SK-N-DZ (cell line): ENCODE measurements at places on chromosomes 7 and 10.
A peak's percentile ranks its signal among the peaks of the same experiment; 100 is the strongest.

GRCh38 chr7:49643321-49643720, 130.1 kb upstream of the VWC2 start:
- DNase-seq = no peak

DNA sequence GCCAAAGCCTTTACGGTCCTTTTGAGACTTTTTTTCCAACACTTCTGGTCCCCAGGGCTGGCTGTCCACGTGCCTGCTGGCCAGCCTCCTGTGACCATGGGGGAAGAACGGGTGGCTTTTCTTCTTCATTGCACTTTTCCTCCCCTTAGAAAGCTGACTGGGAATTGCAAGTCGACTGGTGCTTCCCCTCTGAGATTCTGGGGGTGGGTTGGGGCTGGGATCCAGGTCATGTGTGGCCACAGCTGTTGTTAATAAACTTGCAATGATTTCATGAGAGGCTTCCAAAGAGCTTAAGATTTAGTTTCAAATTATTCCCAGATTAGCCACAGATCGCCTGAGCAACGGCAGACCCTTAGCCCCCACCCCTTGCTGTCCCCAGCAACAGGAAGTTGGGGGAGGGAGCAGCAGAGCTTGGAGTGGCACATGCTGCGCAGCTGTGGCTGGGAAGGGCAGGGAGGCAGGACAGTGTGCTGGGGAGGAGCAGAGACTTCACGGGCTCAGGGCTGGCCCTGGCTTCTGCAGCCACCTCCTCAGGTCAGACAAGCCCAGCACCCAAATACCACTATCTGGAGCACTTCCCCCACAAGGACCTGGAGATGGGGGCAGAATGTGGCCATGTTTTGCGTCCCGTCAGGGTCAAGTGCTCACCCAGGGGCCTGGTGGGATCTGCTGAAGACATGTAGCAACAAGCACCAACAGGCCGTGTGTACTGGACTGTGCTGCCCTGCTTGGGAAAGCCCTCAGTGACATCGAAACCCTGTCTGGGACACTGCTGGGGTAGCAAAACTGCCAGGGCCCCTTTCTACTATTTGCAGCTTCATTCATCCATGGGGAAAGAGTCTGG, 147.1 kb downstream of the RNF216 start:
- peak; percentile 89 for DNase-seq

- DNase-seq = no peak
These were observed 45.7 kb upstream of the NXPH1 start for GRCh38 chr7:8387551-8388256.

GRCh38 chr7:35816514-35816913, 15.7 kb downstream of the SEPTIN7 start:
- DNase-seq = no peak

DNA sequence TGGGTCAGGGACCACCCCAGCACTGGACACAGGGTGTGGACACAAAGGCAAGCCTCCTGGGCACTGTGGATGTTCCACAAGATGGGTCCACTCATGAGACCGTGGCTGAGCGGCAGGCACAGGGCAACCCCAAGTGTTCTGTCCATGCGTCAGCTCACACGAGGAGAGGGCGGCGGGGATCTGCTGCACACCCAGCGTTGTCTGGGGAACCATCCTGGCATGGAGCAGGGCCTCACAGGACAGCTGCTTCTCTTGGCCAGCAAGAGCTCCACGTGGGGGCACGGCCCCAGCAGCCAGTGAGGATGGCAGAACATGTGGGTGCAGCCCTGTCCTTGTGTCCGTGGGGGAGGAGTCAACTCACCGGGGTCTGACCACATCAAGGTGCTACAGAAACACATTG, 195.4 kb downstream of the PTPRN2 start:
- DNase-seq = no peak

DNA sequence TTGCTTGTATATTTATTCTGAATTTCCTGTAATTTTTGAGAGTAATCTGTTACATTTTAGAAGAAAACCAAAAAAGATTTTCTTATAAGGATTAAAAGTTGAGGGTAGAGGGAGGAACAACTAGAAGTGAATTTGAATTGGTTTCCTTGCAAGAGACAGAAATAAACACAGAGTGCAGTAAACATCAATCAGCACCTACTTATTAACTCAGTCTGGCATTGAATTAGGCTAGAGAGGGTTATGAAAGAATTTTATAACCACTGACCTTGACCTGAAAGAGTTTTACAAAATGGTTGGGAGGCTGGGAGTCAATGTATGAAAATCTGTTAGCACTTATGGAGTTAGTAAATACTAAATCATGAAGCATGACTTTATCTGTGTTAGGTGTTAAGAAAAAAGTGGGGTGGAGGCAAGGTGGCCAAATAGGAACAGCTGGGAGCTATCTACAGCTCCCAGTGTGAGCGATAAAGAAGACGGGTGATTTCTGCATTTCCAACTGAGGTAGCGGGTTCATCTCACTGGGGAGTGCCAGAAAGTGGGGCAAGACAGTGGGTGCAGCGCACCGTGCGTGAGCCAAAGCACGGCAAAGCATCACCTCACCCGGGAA, 106.5 kb downstream of the PDE1C start:
- DNase-seq = no peak

DNA sequence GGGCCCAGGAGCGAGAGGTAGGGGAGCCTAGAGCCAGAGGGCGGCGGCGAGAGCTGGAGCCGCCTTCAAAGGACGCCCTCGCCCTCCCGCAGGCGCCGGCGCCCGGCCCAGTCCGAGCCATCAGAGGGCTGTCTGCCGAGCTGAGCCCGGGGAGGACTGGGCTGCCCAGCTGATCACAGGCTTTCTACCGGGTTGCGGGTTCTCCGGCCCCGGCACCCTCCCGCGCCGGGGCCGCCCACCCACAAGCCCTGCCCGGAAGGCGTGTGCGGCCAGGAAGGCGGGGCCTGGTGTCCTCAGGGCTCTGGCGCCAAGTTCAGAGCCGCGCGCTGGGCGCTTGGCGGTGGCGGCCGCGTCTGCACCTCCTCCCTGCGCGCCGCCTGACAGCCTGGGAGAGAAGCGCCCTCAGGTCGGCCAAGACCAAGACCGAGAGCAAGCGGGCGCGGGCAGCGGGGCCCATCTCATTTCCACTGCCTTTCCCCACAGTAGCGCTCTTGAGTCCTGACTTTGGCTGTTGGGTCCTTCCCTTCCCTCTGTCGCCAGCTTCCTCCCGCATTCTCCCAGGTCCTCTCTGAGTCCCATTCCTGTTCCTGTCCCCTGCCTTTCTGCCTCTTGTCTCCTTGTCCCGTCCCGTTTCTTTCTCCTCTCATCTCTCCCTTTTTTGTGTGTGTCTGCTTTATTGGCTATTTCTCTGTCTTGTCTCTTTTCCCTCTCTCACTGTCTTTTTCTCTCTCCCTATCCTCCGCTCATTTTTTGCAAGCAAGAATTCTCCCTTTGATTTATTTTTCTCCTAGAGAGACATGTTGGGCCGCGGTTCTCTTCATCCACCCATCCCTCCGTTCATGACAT, 60.6 kb upstream of the MSMB start:
- peak; percentile 60 for DNase-seq

DNA sequence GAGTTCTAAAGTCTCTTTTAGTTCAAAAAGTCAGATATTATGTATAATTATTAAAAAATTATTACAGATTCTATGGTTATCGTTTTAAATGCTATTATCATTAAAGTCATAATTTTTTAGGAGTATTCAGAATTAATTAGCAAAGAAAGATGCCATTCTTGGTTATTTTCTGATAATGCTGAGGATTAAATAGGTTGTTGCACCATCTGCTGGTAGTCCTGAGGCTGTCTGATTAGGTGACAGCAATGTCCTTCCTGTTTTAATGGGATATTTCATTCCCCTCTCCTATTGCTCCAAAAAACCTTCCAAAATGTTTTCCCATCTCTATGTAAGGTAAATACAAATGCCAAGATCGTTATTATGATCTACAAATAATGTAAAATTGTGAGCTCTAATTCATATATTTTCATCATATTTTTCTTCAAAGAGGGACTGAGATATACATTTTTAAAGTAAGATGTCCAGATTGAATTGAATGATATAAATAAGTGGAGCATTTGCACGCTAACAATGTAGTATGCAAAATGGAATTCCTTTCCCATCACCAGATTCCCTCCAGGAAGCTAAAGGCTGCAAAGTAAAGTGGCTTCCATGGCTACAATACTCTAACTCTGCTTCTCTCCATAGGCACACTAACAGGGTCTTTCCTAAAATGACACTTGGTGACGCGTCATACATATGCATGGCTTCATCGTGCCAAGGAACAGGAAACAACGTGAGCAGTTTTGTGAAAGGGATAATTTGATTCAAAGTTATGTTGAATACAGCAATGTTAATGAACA, 58.8 kb upstream of the AKR1E2 start:
- DNase-seq = no peak
